ENCODE measurements at places on chromosomes 7 and 10.

DNA sequence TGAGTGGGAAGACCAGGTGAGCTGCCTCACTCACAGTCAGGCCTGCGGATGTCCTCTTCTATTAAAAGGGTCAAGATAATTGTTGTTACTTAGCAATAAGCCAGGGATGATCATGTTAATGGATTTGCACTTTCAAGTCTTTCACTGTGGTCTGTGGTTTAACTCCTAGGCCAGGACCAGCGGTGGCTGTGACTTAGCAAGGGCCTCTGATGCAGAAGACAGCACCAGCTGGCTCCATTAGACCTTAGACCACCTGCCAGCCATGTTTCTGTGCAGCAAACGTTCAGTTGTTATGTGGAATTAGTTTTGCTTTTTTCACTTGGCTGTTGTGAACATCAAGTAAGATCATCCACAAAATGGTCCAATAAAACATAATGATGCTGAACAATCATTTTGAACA, 537.3 kb downstream of the TNS3 start:
- DNase-seq: no peak

DNA sequence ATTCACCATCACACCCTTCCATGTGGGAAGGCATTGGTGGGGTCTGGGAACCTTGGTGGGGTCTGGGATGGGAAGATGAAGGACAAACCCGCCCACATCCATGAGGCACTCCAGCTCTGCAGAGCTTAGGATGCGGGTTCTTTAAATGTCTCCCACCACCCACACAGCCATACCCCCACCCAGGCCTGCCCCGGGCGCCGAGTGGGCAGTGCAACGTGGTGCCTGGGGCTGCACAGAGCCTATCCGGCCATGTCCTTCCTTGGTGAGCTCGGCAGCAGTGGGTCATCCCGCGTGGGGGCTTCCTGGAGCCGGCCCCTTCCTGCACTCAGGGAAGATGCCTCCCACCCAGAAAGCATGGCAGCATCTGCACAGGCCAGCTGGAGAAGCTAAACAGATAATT, 163.5 kb upstream of the TCERG1L start:
- DNase-seq: no peak

DNA sequence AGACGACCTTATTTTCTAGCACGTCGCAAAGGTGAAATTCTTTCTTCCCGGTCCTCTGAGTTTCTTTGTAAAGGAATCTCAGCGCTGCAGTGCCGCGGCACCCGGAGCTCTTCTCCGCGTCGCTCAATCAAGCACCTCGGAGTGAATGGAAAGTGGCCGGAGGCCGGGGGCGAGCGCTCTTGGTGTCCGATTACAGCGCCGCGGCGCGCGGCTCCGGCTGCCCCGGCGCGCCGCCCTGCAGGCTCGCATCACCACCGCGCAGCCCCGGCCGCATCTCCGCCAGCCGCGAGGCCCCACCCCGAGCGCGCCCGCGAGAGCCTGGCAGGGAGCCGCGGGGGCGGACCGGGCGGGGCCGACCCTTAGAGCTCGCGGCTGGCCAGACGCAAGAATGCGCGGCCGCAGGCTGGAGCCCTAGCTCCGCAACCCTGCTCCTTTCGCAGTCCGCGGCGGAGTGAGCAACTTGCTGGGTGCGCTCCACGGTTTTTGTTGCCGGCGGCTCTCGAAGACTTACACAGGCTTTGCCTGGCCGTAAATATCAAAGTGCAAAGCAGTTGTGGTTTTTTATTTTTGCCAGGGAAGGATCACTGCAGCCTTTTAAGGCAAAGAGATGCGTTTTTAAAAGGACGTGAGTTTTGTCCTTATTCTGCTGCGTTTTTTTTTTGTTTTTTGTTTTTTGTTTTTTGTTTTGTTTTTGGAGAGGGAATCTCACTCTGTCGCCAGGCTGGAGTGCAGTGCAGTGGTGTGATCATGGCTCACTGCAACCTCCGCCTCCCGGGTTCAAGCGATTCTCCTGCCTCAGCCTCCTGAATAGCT, at the start of gene SEMA3C:
TSS of gene SEMA3C (minus strand) at position 143 of the 813 bp plus-strand sequence. CDS start 2,270 bp downstream, outside the sequence.
- peak; percentile 75 for DNase-seq

DNA sequence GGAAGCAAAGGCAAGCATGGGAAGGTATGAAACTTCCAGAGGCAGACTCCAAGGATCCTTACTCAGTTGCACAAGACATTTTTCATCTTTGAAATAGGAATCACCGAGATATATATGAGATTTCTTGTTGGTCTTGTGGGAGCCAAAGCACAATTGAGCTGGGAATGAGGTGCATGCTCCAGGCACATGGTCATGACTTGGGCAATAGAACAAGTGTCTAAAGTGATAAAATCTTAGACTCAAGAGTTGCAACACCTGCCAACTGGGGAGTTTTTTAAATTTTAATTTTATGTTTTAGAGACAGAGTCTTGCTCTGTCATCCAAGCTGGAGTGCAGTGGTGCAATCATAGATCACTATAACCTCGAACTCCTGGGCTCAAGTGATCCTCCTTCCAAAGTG, 169.5 kb upstream of the ADCY1 start:
- DNase-seq: no peak

Data from BJ (cell line).